ENCODE measurements at places on chromosomes 4 and X. TPM values are rescaled to one million over a fixed set of nuclear protein-coding genes. Genes with fewer than 3 reads are reported as not detected.

The ARAP2 gene
- 126 TPM for total RNA-seq

- no peak for DNase-seq
Observed at GRCh38 chr4:20391198-20391597, 139.5 kb downstream of the SLIT2 start.

- DNase-seq = no peak
Observed at GRCh38 chr4:5045097-5045496, 6.2 kb upstream of the STK32B start.

DNA sequence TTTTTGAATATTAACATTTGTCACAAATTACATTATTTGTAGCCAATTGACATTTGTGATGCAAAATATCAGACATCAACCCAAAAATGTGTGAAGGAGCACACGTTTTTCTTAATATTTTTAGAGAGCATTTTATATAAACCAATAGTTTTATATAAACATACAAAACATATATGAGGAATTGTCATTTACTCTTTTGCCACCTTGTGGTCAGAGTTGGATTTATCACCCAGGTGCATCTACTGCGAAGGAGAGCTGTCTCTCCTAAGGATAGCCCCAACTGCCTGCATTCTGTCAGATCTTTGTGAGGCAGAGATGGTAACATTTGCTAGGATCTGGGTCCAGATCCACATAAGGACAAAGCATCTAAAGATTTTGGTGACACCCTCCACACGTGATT, 2.5 kb upstream of the USP27X start:
- no peak for DNase-seq

Measured in suprapubic skin (tissue), 4 donors.